Activated naive CD8-positive, alpha-beta T cell treated with anti-CD3 and anti-CD28 coated beads, Interleukin-2, amount 10 ng/mL, durations not matched to agents 7 days and 5 days (primary cell): ENCODE measurements at places on chromosomes 7 and 10.

- no peak for DNase-seq
These were observed 91.6 kb downstream of the C10orf105 start for GRCh38 chr10:71627956-71628355.

DNA sequence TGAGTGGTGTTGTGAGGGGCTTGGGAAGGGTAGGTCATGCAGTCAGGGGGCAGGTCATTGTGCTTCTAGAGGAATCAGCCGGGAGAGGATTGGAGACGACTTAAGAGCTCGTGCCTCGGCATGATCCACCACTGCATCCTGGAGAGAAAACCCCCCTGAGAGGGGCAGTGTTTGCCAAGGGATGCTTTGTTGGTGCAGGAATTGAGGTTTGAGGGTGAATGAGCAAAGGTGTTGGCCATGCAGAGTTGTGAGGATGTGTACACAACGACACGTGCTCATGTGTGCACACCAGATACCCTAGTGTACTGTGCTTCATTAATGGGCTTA lies 85.6 kb upstream of the ANLN start:
- no peak for DNase-seq

DNA sequence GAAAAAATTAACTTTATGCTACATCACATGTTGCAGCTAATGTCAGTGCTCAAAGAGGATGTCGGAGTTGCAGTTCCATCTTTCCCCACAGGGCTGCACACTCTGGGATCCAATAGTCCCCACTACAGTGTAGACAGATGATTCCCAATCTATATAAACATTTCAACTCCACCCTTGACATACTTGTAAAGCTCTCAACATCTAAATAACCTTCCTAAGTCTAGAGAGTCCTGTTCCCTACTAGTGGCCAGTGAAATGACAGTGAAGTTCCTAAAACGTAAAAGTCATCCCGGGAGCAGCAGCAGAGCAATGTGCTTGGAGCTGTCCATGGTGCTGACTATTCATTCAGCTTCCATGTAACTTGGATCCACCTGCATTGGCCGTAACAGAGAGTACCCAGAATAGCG lies 145.1 kb downstream of the GRM8 start:
- DNase-seq, result no peak

DNA sequence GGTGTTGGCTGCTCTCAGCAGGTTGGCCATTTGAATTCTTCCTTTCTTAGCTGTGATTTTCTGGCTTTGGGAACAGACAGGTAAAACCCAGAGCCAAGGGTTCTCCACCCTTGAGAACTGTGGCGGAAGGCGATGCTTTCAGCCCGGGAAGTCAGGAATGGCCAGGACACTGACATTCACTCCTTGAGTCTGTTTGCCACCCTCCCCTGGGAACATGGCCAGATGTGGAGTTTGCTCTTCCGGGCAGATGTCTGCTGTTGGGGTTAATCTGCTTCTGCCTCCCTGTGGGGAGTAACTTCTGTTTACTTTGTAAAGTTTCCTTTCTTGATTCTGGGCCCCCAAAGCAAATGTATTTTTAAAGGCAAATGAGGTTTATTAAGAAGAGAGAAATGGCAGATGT lies 17.7 kb downstream of the GATA3 start:
- DNase-seq, result no peak

DNA sequence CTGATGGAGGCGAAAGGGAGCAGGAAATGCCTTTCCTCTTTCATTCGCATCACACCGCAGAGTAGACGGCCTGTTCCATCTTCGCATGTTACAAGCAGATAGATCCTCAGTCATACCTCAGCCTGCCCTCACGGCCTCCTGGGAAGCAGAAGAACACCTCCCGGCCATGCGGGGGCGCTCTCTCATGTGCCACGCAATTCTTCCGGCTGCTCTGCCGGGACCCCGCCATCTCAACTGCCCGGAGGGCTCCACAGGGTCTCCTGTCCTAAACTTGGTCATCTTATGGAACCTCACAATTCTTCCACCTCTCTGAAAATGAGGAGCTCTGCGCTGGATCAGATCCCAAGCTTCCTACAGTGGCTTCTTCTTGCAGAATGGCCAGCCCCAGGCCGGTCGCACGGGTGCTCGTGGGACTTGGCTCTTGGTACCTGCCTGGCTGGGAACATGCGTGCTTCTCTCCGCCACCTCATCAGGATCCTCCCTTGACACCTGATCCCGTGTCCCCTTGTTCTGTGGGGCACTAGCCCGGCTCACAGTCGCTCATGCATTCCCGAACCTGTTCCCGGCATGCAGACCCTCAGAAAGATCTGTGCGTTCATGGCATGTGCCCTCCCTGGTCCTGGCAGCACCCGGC lies 262.8 kb upstream of the SHH start:
- no peak for DNase-seq

- no peak for DNase-seq
These were observed 251.2 kb upstream of the PPP2R2D start for GRCh38 chr10:131649617-131650016.
